CD4-positive, alpha-beta T cell (primary cell): ENCODE measurements at places on chromosomes 12 and 14.

GRCh38 chr12:48980389-48980952, 2.3 kb downstream of the WNT1 start:
- peak; percentile 52 for DNase-seq
- no peak overlapping the region for H3K27ac ChIP-seq
- H3K36me3 ChIP-seq, result no peaks in the 10 kb centered on the region
- peak overlapping the region; percentile 58 for H3K4me3 ChIP-seq

GRCh38 chr12:78385541-78385940, 479.0 kb upstream of the SYT1 start:
- no peak overlapping the region for H3K27ac ChIP-seq
- H3K4me3 ChIP-seq, result no peak overlapping the region
- H3K27me3 ChIP-seq, result no peaks in the 10 kb centered on the region
- no peaks in the 10 kb centered on the region for H3K4me1 ChIP-seq
- DNase-seq, result no peak

DNA sequence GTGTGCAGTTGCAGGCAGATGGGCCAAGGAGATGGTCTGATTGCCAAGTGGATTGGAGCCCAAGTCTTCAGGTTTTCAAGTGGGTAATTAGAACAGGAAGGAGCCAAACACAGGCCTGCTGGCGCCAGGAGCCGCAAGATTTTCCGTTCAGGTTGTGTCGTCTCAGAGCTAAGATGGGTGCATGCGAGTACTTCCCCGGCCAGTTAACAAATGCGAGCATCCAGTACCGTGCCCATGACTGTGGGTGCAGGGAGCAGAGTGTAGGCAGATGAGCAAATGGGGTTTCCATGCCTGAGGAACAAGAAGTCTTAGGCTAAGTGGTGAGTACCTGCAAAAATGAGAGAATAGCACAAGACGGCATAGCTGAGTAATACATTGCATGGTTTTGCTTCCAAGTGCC, 90.5 kb downstream of the CHST11 start:
- no peaks in the 10 kb centered on the region for H3K36me3 ChIP-seq
- no peak overlapping the region for H3K4me3 ChIP-seq
- no peaks in the 10 kb centered on the region for H3K27me3 ChIP-seq
- DNase-seq, result no peak
- H3K4me1 ChIP-seq, result peaks cover 22% of the 10 kb centered on the region

- DNase-seq, result no peak
- no peak overlapping the region for H3K27ac ChIP-seq
- H3K4me1 ChIP-seq, result no peaks in the 10 kb centered on the region
These were observed 154.3 kb upstream of the CRY1 start for GRCh38 chr12:107247650-107248049.

- no peak overlapping the region for H3K4me3 ChIP-seq
- DNase-seq, result no peak
- H3K27me3 ChIP-seq, result no peaks in the 10 kb centered on the region
- H3K27ac ChIP-seq, result no peak overlapping the region
- no peaks in the 10 kb centered on the region for H3K36me3 ChIP-seq
- no peaks in the 10 kb centered on the region for H3K4me1 ChIP-seq
These were observed 806.0 kb upstream of the ATXN7L3B start for GRCh38 chr12:73731658-73732057.

GRCh38 chr14:57161583-57162234, 107.0 kb downstream of the EXOC5 start:
- no peaks in the 10 kb centered on the region for H3K36me3 ChIP-seq
- H3K4me1 ChIP-seq, result no peaks in the 10 kb centered on the region
- no peak overlapping the region for H3K4me3 ChIP-seq

GRCh38 chr12:119804011-119804641, 73.0 kb downstream of the CIT start:
- DNase-seq, result no peak
- no peaks in the 10 kb centered on the region for H3K36me3 ChIP-seq
- H3K4me3 ChIP-seq, result no peak overlapping the region
- H3K27me3 ChIP-seq, result no peaks in the 10 kb centered on the region
- no peaks in the 10 kb centered on the region for H3K4me1 ChIP-seq

- no peak for DNase-seq
- H3K27me3 ChIP-seq, result no peaks in the 10 kb centered on the region
- H3K4me3 ChIP-seq, result no peak overlapping the region
These were observed 241.8 kb upstream of the ATP2B1 start for GRCh38 chr12:89950421-89950820.

GRCh38 chr12:92156139-92156538, 10.5 kb upstream of the BTG1 start:
- no peak overlapping the region for H3K4me3 ChIP-seq
- no peaks in the 10 kb centered on the region for H3K36me3 ChIP-seq

DNA sequence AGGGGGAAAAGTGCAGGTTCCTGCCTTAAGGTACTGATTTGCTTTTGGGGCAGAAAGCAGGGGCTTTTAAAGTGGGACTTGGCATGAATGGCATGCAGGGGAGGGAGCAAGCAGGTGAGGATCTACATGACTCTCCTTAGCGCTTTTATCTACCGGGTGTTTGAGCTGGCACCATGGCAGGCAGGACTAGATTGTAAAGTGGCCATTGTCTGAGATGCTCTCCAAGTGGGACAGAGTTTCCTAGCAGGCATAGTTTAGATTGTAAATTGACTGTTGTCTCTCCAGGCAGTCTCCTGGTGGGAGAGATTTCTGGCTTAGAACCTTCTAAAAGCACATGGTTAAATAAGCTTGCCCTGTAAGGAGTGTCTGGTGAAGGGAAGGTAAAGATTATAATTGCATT, 5.3 kb upstream of the DICER1 start:
- no peaks in the 10 kb centered on the region for H3K36me3 ChIP-seq
- H3K27ac ChIP-seq, result no peak overlapping the region
- H3K27me3 ChIP-seq, result no peaks in the 10 kb centered on the region
- H3K4me3 ChIP-seq, result no peak overlapping the region
- H3K4me1 ChIP-seq, result peaks cover 9% of the 10 kb centered on the region

GRCh38 chr12:71208053-71208685, 50.4 kb upstream of the TSPAN8 start:
- H3K27ac ChIP-seq, result no peak overlapping the region
- no peak for DNase-seq
- no peak overlapping the region for H3K4me3 ChIP-seq
- no peaks in the 10 kb centered on the region for H3K4me1 ChIP-seq
- H3K36me3 ChIP-seq, result no peaks in the 10 kb centered on the region
- no peaks in the 10 kb centered on the region for H3K27me3 ChIP-seq

- no peak for DNase-seq
- H3K4me3 ChIP-seq, result peak overlapping the region; percentile 99
- H3K27ac ChIP-seq, result no peak overlapping the region
- H3K27me3 ChIP-seq, result no peaks in the 10 kb centered on the region
- peaks cover 30% of the 10 kb centered on the region for H3K4me1 ChIP-seq
These were observed 2.1 kb downstream of the ATP2B1 start for GRCh38 chr12:89706551-89706950.

DNA sequence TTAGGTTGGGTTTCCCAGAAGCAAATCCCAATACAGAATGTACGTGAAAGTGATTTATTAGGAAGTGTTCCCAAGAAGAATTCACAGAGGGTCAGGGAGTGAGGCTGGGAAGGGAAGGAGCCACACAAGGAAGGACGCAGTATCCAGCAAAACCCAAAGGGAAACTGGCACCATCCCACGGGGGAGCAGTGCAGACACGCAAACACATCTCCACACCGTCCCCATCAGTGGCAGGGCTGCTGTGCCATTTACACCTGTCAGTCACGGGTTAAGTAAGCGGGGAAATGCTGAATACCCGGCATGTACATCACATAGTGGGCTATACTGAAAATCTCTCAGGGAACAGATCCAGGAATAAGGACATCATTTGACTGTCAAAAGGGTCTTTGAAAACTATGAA, 93.9 kb downstream of the SLC38A1 start:
- H3K4me1 ChIP-seq, result peaks cover 14% of the 10 kb centered on the region
- no peaks in the 10 kb centered on the region for H3K27me3 ChIP-seq
- H3K4me3 ChIP-seq, result no peak overlapping the region
- H3K36me3 ChIP-seq, result no peaks in the 10 kb centered on the region

- no peaks in the 10 kb centered on the region for H3K4me1 ChIP-seq
- DNase-seq, result no peak
- H3K27ac ChIP-seq, result no peak overlapping the region
- H3K4me3 ChIP-seq, result no peak overlapping the region
- no peaks in the 10 kb centered on the region for H3K36me3 ChIP-seq
These were observed 358.1 kb downstream of the RAD51B start for GRCh38 chr14:68177728-68178127.

DNA sequence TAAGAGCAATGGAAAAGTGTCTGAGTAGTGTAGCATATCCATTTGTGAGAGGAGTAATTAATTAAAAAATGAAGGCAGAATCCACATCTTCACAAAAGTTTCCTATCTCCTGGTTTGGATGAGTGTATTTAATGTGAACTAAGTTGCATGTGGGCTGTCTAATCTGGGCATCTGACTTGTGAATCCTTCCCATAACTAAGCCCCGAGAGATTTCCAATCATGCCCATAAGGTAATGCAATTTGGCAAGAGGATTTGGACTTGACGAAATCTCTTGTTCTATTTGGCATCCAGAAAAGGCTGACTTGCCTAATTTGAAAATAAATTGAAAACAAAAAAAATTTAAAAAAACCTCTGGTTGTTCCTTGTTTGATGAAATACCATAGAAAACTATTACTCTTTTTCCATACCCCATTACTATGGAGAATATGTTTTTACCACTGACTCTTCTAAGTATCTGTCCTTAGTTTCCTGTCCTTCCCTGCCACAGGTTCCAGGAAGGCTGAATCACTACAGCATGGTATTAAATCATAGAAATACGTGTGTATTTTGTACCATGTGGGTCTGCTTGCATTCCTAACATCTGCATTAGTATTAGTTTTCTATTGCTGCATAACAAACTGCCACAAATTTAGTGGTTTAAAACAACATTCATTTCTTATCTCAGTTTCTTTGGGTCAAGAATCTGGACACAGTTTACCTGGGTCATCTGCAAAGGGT, 48.4 kb downstream of the ETV6 start:
- H3K36me3 ChIP-seq, result peaks cover 2% of the 10 kb centered on the region
- no peaks in the 10 kb centered on the region for H3K27me3 ChIP-seq
- peaks cover 3% of the 10 kb centered on the region for H3K4me1 ChIP-seq

GRCh38 chr14:43687921-43688320, 819.2 kb downstream of the FSCB start:
- no peaks in the 10 kb centered on the region for H3K4me1 ChIP-seq
- H3K4me3 ChIP-seq, result no peak overlapping the region
- no peak for DNase-seq
- H3K36me3 ChIP-seq, result no peaks in the 10 kb centered on the region

DNA sequence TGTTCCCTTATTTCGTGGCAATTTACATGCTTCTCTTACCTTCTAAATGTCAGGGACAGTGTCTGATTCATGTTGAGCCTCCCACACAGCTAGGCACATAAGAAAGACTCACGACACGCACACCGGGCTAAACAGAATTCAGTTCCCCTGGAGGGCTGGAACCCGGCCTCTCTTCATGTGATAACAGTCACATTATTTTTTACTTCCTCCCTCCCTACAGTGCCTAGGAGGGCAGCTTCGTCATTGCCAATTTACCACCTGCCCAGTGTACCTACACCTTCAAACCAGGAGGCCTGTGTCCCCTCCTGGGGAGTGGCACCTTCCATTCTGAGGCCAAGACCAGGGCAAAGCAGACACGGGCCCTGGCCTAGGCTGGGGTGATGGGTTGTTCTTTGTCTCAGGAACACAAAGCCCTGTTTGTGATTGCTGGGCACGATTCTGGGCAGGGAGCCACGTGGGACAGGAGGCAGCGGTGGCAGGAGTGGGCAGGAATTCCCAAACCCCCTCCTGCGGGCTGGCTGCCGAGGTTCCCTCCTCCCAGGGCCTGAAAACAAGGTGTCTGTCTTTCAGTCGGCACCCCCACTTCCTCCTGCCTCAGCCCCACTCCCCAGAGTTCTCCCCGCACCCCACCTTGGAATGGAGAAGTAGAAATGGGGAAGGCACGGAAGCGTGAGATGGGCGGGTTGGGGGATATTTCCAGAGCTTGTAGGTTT, 6.8 kb upstream of the RASAL1 start:
- H3K36me3 ChIP-seq, result no peaks in the 10 kb centered on the region
- no peak overlapping the region for H3K4me3 ChIP-seq
- peaks cover 4% of the 10 kb centered on the region for H3K4me1 ChIP-seq
- no peak for DNase-seq
- peak overlapping the region; percentile 40 for H3K27ac ChIP-seq

DNA sequence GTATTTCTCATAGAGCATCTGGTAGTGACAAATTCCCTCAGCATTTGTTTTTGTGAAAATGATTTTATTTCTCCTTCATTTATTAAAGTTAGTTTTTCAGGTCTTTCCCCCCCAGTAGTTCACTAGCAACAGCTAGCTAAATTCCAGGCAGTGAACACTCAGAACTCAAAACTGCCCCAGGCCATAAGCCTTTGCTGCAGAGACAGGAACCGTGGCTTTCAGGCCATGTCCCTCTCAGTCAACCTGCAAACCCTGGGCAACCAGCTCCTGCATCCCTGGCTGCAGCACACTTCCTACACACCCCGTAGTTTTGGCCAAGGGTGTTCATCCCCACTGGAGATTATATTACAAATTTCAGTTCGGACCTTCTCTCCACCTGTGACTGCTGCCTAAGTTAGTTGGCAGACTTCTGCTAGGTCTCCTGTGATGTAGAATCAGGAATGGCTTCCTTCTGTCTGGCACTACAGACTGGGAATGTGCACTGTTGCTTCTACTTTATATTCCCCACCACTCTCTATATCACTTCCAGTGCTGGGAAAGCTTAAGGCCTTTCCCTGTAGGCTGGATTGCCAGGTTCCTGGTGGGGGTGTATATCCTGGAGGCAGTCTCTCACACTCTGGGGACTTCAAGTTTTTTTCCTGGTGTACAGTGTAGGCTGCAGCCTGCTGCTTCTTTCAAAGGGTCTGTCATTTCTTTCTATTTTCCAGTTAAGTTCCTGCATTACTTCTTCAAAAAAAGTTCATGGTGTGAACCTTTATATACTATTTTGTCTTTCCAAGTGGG, 924.4 kb upstream of the LRFN5 start:
- no peaks in the 10 kb centered on the region for H3K4me1 ChIP-seq
- DNase-seq, result no peak
- no peaks in the 10 kb centered on the region for H3K36me3 ChIP-seq
- no peaks in the 10 kb centered on the region for H3K27me3 ChIP-seq
- H3K27ac ChIP-seq, result no peak overlapping the region
- no peak overlapping the region for H3K4me3 ChIP-seq

DNA sequence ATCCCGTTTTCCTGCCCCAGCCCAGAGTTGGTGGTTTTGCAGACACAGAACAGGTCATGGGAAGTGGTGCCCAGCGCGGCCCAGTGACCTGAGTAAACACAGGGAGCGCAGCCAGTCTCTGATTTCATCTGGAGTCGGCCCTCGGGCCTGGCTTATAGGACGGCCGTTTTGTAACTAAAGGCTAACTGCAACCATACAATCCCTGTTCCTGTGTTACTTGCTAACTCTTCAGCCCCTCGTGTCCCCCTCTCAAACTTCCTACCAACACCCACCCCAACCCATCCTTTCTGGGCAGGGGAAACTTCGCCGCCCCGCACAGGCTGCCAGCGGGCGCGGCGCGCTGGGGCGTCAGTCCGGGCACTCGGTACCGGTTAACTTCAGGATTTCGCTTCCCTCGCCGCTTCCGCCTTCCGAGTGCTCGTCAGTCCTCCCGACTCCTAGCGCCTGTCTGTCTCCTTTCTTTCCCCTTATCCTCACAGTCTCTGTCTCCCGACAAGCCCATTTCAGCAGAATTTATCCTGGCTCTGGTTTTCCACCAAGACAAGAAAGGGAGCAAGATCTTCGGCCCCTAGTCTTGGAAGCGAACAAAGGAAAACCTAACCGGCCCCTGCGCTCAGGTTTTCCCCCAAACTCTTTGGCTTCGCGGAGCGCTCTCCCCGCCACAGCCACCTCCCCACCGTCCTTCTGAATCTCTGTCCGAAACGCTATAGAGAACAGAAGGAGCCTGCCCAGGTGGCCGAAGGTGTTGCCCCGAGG, 2.0 kb downstream of the SIX1 start:
- no peak for DNase-seq
- peaks cover 45% of the 10 kb centered on the region for H3K4me1 ChIP-seq
- H3K27me3 ChIP-seq, result peaks cover 71% of the 10 kb centered on the region
- no peak overlapping the region for H3K4me3 ChIP-seq
- no peak overlapping the region for H3K27ac ChIP-seq
